ENCODE measurements at places on chromosomes 11 and 22. TPM values are rescaled to one million over a fixed set of nuclear protein-coding genes. Genes with fewer than 3 reads are reported as not detected.
A peak's percentile ranks its signal among the peaks of the same experiment; 100 is the strongest.

Gene RAG1
- total RNA-seq, result 1.00 TPM

Gene OVCH2
- total RNA-seq, result 0.33 TPM

Gene TTC36
- total RNA-seq, result 2.2 TPM

Gene UBQLNL
- 0.79 TPM for total RNA-seq

Gene SAA2
- not detected for total RNA-seq

Gene MS4A6E
- total RNA-seq, result not detected

Gene NPAT
- total RNA-seq, result 21.0 TPM

Gene C11orf86
- total RNA-seq, result not detected

Gene CNGA4
- 2.0 TPM for total RNA-seq

Gene TMEM123
- 248 TPM for total RNA-seq

DNA sequence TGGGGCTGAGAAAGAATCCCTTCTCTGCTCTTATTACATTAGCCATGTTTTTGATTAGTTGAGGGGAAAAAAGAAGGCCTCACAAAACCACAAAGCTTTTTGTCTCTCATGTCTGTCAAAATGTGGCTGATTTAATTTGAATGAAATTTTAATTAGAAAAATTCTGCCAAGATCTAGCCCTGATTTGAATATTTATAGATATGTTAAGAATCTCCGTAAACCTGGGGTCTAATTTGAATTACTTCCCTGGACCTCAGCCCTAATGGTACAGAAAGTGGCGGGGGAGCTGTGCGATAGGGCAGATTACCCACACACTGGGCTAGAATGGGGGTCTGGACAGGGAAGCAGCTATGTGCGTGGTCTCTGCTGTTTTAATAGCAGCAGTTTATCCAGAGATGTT is 141.3 kb upstream of the TTC12 start:
- no peak for DNase-seq

- DNase-seq, result no peak
Observed at GRCh38 chr22:36359470-36359996, 28.2 kb downstream of the MYH9 start.

GRCh38 chr11:104370478-104370877 is 206.5 kb upstream of the PDGFD start:
- no peak for DNase-seq

GRCh38 chr22:24072361-24072760 is 61.3 kb downstream of the CABIN1 start:
- no peak for DNase-seq

- DNase-seq, result no peak
Observed at GRCh38 chr22:48779661-48780596, 1047.7 kb downstream of the BRD1 start.

- DNase-seq, result no peak
Observed at GRCh38 chr11:26088391-26088790, 243.5 kb upstream of the ANO3 start.

- no peak for DNase-seq
Observed at GRCh38 chr22:48804811-48805301, 1022.8 kb downstream of the BRD1 start.

DNA sequence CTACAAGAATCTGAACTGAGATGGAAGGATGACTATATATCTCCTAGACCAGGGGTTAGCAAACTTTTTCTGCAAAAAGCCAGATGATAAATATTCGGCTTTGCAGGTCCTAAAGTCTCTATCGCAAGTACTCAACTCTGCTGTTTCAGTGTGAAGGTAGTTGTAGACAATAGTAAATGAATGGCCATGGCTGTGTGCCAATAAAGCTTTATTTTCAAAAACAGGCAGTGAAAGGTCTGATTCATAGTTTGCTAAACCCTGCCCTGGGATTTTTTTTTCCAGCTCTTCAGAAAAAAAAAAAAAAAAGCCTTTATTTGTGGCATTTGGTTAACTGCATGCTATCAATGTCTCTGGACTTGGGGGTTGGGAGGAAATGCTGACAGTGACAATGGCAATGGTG is 37.5 kb downstream of the FAM227A start:
- no peak for DNase-seq

DNA sequence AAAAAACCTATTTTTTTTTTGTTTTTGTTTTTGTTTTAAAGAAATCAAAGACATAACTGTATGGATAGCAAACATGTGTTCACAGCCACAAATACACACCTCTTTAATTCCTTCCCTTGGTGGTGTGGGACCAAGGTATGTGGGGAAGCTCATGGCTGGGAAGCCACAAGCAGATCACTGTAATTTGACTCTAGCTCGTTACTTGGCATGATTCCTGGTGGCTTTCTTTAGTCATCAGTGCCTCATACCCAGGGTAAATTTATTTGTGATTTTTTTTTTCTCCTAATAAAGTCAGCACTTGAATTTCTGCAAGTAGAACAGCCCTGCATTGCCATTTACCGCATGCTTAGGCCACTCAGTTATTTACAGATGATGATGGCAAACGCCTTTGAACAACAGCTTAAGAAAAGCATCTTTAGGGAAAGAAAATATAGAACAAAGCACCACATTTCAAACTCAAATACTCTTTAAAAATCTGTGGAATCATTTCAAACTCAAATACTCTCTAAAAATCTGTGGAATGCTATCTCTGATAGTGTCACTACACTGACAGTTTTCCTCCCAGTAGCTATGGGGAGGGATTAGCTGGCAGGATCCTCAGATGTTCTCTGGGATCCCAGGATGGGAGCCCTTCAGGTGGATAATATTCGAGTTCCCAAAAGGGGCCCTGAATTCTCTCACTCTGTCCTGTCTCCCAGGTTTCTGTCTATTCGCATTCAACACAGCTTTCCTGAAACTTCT is 687.2 kb downstream of the OPCML start:
- no peak for DNase-seq

DNA sequence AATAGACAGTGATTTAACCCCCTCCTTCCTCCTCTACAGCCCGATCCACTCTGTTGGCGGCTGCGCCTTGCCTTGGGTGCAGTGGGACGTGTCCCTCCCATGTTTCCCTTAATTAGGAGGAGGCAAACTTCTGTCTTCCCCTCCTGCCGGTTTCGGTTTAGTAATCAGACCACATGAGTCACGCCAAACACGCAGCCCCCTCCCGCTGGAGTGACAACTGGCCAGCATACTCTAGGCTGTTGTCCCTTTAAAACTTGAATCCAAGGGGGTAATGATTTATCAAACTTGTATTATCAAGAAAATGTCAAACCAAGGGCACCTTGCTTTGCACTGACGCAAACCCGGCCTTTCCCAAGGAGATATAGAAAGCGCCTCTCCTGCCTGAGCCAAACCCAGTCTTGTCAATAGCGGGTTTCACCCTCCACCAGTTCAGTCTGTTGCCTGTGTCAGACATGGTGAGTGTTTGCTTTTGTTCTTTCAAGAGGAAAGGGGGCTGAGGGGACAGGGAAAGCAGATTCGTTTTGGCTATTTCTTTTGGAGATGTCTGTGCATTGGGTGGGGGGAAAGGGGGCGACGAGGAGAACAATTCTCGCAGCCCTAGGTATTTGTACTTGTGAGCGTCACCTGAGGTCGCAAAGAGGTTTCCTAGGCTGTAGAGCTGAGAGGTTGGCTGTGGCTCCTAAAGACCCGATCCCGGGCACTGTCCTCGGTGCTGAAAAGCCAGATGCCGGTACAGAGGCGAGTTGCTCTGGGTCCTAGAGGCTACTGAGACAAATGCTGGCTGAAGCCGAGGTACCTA is at the start of gene SLC6A5:
Gene SLC6A5, plus strand, starts transcription at position 388 of the 799 bp plus-strand sequence. Its CDS starts 65 bp downstream, at position 453.
- peak; percentile 83 for DNase-seq

DNA sequence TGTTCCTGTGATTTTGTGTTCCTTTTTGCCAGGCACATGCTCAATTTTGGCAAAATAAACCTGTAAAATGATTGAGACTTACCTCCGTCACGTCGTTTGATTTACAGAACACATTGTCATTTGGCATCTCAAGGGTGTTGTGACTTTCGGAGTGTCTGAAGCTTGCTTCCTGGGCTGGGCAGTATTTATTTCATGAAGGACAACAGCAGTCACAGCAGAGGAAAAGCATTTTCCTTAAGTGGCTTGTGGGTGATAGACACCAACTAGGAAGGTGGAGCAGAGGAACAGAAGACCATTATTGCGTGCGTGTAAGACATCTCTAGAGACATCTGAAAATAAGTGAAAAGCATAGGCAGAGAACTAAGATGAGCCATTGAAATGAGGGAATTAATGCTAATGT is 80.2 kb downstream of the SLC36A4 start:
- no peak for DNase-seq

GRCh38 chr11:130100381-130101095 is 30.8 kb downstream of the APLP2 start:
- no peak for DNase-seq

GRCh38 chr22:26941896-26942636 is 284.7 kb downstream of the MIAT start:
- DNase-seq, result no peak

DNA sequence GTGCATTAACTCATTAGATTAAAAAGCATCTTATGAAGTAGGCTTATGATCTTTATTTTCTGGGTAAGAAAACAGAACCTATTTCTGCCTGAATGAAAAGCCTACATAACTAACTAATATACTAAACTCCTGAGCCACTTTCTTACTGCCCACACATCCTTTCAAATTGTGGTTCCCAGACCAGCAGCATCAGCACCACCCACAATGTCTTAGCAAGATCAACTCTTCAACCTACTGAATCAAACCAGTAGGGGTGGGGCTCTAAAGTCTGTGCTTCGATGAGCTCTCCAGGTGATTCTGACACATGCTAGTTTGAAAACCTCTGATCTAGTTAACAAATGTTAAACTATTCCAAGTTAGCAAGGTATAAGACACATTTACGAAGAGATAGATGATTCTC is 462.4 kb downstream of the DLG2 start:
- no peak for DNase-seq

DNA sequence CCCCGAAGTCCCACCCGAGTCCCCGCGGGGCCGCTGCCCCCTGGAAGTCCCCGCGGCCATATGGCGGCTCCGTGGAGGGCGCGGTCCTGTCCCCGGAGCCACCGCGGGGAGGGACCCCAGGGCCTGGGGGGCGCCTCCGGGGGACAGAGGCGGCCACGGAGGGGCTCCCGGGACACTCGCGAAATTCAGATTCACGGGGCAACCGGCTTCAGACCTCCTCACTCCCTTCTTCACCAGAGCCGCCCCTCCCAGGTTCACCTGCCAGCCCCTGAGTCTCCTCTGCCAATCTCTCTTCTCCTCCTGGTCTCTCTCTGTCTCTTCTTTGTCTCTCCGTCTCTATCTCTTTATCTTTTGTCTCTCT is 28.2 kb upstream of the TOLLIP start:
- DNase-seq, result no peak

DNA sequence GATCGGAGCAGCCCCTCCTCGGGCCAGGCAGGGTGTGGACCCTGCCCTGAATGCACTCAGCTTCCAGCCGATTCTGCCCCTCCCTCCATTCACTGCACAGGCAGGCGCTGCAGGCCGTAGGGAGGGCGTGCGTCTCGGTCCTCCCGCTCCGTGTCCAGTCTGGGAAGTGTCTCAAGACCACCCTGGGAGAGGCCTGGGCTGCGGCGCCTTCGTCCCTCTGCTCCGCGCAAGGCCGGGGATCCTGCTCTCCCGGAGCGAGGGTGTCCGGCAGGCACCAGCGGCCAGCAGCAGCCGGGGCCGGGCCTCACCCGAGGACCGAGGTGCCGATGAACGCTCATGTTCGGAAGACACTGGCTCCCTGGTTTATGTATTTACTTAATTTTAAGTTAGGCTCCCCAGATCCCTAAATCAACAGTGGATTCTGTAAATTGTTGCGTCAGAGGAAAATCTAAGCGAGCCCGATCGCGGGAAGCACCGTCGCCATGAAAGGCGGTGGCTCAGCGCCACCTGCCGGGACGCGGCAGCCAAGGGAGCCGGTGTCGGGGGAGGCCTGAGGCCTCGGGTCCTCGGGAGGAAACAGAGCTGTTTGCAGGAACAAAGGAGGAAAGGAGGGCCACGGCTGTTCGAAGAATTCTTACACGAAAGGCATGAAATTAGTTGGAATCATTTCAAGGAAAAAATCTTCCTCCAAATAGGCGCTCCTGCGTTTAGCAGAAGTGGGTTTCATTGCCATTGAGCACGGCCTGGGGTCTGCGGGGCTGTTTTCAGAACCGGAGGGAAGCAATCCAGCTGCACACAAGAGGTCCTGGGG is 195.3 kb downstream of the BRD1 start:
- peak; percentile 73 for DNase-seq

DNA sequence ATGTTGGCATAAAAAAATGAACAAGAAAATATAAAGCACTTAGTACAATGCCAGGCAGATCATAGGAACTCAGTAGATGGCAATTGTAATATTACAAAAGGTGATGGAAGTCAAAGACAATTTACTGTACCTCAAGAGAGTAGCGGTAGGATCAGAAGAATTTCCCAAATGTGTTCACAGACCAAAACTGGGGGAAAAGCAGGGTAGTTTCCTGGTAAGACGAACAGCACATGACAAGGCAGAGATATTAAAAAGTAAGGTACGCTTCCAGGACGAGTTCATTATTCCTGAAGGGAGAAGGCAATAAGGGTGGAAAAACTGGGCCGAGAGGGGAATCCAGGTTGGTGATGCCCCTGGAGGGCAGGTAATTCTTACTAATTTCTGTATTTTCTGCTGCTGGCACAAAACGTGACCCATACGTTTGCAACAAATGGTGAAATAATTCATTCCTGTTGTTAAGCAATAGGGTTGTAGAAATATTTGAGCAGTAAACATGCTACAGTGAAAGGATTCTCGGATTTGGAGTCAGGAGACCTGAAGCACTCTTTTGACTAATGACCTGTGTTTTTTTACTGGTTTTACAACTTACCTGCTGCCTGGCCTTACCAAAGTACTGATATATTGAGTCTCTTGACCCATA is 786 bp upstream of the ANKRD42 start:
- DNase-seq, result no peak

DNA sequence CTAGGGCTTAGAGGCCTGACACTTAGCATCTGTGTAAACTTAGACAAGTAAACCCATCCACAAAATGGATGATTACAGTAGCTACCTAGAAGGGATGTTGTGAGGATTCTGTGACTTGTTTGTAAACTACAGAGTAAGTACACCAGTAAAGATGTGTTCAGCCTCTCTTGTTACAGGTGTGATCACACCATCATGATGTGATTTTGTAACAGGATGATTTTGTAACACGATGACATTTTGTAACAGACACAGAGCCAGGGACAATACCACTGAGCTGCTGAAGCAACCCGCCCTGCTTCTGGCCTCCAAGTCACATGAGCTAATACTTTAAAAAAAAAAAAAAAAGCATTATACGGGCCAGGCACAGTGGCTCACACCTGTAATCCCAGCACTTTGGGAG is 17.0 kb downstream of the FADD start:
- DNase-seq, result no peak

DNA sequence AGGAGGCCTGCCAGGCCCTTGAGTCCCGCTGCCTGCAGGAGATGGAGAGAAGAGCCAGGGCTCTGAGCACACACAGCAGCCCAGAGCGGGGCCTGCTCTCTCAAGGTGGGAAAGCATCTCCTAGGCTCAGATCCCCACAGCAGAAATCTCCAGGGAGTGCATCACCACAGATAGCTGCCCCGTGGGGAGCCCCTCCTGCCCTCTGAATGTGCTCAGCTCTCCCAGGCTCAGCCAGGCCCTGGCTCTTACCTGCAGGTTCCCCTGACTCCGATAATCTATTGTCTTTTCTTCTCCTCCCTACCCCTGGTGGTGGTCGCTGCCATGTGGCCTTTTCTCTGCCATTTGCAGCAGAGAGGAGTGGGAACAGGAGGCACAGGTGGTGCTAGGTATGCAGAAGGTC is 49.9 kb downstream of the BTG4 start:
- no peak for DNase-seq
